Upper lobe of right lung (tissue), 1 donor: ENCODE measurements at places on chromosomes 7 and 10. TPM values are rescaled to one million over a fixed set of nuclear protein-coding genes. Genes with fewer than 3 reads are reported as not detected.

CNNM1 gene
- total RNA-seq, result 0.69 TPM

ST8SIA6 gene
- total RNA-seq, result 13.9 TPM

UCN3 gene
- 1.2 TPM for total RNA-seq

FUOM gene
- 21.2 TPM for total RNA-seq

PVRIG gene
- total RNA-seq, result 1.4 TPM

EN2 gene
- not detected for total RNA-seq

DNA sequence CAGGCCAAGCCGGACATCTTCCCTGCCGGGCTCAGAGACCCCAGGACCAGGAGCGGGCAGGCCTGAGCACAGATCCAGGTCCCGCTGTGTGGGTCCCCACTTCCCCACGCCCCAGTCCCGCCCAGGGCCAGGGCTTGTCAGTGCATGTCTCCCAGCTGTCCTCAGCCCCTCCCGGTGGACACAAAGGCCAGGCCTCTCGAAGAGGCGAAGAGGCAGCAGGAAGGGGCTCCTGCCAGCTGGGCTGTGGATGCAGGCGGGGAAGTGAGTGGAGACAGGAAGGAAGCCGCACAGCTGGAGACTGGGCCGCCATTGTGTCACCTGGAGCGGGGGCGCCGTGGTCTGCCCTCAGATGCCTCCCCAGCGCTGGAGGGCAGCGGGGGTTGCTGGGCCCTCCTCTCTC, 4.8 kb downstream of the GRIFIN start:
- H3K4me3 ChIP-seq, result no peak overlapping the region
- H3K36me3 ChIP-seq, result no peaks in the 10 kb centered on the region
- DNase-seq, result no peak
- H3K27me3 ChIP-seq, result no peaks in the 10 kb centered on the region

- no peak overlapping the region for H3K4me3 ChIP-seq
- no peaks in the 10 kb centered on the region for H3K4me1 ChIP-seq
- no peak for DNase-seq
- no peaks in the 10 kb centered on the region for H3K27me3 ChIP-seq
- no peak overlapping the region for H3K27ac ChIP-seq
Measured at GRCh38 chr7:100208911-100209408, 10.8 kb upstream of the PVRIG start.

GRCh38 chr10:740936-741431, 51.5 kb upstream of the DIP2C start:
- peaks cover 4% of the 10 kb centered on the region for H3K27me3 ChIP-seq
- no peak overlapping the region for H3K27ac ChIP-seq
- DNase-seq, result no peak
- no peaks in the 10 kb centered on the region for H3K4me1 ChIP-seq
- no peak overlapping the region for H3K4me3 ChIP-seq

GRCh38 chr7:54901840-54902239, 117.0 kb upstream of the EGFR start:
- H3K27ac ChIP-seq, result no peak overlapping the region
- H3K4me1 ChIP-seq, result no peaks in the 10 kb centered on the region
- no peak for DNase-seq
- H3K27me3 ChIP-seq, result no peaks in the 10 kb centered on the region
- H3K36me3 ChIP-seq, result no peaks in the 10 kb centered on the region

GRCh38 chr10:74044419-74044818, 46.5 kb downstream of the VCL start:
- no peak overlapping the region for H3K27ac ChIP-seq
- H3K27me3 ChIP-seq, result no peaks in the 10 kb centered on the region
- no peak for DNase-seq
- H3K4me3 ChIP-seq, result no peak overlapping the region

GRCh38 chr7:40232242-40232893, 97.6 kb downstream of the SUGCT start:
- no peak overlapping the region for H3K4me3 ChIP-seq
- no peaks in the 10 kb centered on the region for H3K4me1 ChIP-seq
- DNase-seq, result no peak

- DNase-seq, result no peak
- H3K4me3 ChIP-seq, result no peak overlapping the region
- no peaks in the 10 kb centered on the region for H3K4me1 ChIP-seq
- no peaks in the 10 kb centered on the region for H3K27me3 ChIP-seq
- no peaks in the 10 kb centered on the region for H3K36me3 ChIP-seq
- no peak overlapping the region for H3K27ac ChIP-seq
Measured at GRCh38 chr10:17921378-17921777, 30.3 kb upstream of the SLC39A12 start.

DNA sequence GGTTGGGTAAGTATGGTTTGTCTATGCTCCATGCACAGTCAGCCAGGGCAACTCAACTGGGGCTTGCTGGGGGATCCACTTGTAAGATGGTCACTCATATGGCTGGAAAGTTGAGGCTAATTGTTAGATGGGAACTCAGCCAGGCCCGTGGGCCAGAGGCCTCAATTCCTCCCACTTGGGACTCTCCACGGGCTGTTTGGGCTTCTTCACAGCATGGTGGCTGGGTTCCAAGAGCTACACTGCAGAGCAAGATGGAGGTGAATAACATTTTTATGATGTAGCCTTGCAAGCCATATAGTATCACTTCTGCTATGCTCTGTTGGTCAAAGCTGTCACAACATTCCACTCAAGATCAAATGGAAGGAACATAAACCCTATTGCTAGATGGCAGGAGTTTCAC, 39.2 kb downstream of the ELMO1 start:
- H3K36me3 ChIP-seq, result no peaks in the 10 kb centered on the region
- H3K27me3 ChIP-seq, result no peaks in the 10 kb centered on the region
- H3K4me1 ChIP-seq, result peaks cover 41% of the 10 kb centered on the region
- DNase-seq, result no peak

- H3K27me3 ChIP-seq, result no peaks in the 10 kb centered on the region
- peaks cover 4% of the 10 kb centered on the region for H3K4me1 ChIP-seq
- peak overlapping the region; percentile 25 for H3K27ac ChIP-seq
- H3K36me3 ChIP-seq, result no peaks in the 10 kb centered on the region
- DNase-seq, result no peak
Measured at GRCh38 chr10:76297780-76298281, 866.4 kb downstream of the LRMDA start.

DNA sequence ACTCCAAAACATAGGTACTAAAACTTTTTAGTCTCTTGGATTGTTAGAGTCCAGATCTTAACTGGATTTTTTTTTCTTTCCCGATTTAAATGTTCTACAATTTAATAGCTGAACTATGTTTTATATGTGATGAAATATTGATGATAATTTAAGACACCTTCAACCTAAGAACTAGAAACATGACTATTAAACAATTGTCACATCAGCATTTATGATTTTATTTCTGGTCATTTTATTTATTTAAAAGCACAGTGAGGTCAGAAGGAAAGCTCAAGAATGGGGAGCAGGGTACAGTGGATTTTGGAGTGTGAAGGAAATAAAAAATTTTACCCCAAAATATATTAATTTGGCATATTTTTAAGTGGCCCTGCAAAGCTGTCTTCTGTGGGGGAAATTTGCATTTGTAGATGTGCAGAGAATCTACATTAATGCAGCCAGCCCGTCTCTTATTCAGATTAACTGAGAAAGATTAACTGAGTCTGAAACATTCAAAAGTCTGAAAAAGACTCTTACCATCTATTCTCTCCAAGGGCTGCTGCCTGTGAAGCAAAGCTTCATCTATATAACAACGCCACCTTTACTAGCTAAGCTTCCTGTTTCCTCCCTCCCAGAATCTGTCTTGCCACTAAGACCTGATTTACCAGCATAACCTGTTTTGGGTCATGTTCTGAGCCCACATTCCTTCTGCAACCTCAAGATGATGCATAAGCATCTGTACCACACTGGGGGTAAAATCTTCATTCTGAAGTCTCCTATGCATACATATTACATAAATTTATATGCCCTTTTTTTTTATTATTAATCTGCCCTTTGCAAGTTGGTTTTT, 86.4 kb downstream of the TMEM106B start:
- no peaks in the 10 kb centered on the region for H3K36me3 ChIP-seq
- DNase-seq, result no peak
- H3K4me1 ChIP-seq, result no peaks in the 10 kb centered on the region
- no peak overlapping the region for H3K27ac ChIP-seq
- no peaks in the 10 kb centered on the region for H3K27me3 ChIP-seq

GRCh38 chr10:47140761-47141348, 159.1 kb upstream of the GDF10 start:
- H3K4me1 ChIP-seq, result no peaks in the 10 kb centered on the region
- no peak for DNase-seq
- H3K27ac ChIP-seq, result no peak overlapping the region

GRCh38 chr10:132183046-132183445, 3.7 kb upstream of the DPYSL4 start:
- H3K27ac ChIP-seq, result no peak overlapping the region
- DNase-seq, result no peak
- H3K36me3 ChIP-seq, result no peaks in the 10 kb centered on the region
- H3K4me1 ChIP-seq, result peaks cover 15% of the 10 kb centered on the region
- no peak overlapping the region for H3K4me3 ChIP-seq
- peaks cover 35% of the 10 kb centered on the region for H3K27me3 ChIP-seq

GRCh38 chr7:47181746-47182361, 400.1 kb downstream of the TNS3 start:
- no peaks in the 10 kb centered on the region for H3K27me3 ChIP-seq
- H3K27ac ChIP-seq, result no peak overlapping the region
- no peak overlapping the region for H3K4me3 ChIP-seq
- no peak for DNase-seq
- no peaks in the 10 kb centered on the region for H3K4me1 ChIP-seq
